ENCODE measurements at places on chromosomes 12 and 14.

- no peak for DNase-seq
Observed at GRCh38 chr12:72468505-72468904, 196.3 kb downstream of the TRHDE start.

DNA sequence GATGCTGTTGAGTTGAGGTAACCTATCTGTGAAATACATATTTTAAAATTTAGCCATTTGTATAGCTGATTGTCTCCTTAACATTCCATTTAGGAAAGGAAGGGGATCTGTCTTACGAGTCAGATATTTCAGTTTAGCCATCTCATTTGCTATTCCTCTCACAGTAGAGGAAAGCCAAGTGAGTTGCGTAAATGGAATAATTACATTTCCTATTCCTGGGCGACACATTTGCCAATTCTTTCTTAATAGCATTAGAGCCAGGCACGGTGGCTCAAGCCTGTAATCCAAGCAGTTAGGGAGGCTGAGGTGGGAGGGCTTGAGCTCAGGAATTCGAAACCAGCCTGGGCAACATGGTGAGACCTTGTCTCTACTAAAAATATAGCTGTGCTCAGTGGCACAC is 116.3 kb downstream of the TMX1 start:
- DNase-seq = no peak

DNA sequence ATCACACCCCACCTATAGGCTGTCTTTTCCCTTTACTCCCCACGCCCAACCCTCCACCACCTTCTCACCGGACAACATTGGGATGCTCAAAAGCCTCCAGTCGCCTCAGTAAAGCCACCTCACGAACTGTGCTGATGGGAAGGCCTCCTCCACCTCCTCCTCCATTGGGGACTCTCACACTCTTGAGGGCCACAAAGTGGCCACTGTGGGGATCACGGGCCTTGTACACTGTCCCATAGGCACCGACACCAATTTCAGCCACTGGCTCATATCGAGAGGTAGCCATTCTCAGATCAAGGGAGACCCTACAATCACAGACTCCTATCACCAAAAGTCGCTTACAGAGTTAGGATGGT is 700 bp downstream of the CDK4 start:
- DNase-seq = no peak

GRCh38 chr14:76551906-76552305 is 176.0 kb downstream of the ESRRB start:
- DNase-seq = no peak

GRCh38 chr12:1933342-1934051 is 15.0 kb upstream of the CACNA2D4 start:
- no peak for DNase-seq

DNA sequence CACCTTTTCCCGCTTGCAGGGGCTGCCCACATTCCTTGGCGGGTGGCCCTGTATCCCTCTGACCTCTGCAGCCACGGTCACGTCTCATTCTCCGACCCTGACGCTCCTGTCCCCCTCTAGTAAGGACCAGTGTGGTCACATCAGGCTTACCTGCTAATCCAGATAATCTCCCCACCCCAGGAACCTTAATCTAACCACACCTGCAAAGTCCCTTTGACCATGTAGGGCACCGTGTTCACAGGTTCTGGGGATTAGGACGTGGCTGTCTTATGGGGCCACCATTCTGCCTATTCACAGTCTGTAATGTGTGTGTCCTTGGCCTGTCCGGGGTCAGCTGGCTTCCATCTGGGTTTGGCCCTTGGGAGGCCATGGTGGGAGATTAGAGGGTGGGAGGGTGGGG is 368.9 kb downstream of the AACS start:
- DNase-seq = no peak

DNA sequence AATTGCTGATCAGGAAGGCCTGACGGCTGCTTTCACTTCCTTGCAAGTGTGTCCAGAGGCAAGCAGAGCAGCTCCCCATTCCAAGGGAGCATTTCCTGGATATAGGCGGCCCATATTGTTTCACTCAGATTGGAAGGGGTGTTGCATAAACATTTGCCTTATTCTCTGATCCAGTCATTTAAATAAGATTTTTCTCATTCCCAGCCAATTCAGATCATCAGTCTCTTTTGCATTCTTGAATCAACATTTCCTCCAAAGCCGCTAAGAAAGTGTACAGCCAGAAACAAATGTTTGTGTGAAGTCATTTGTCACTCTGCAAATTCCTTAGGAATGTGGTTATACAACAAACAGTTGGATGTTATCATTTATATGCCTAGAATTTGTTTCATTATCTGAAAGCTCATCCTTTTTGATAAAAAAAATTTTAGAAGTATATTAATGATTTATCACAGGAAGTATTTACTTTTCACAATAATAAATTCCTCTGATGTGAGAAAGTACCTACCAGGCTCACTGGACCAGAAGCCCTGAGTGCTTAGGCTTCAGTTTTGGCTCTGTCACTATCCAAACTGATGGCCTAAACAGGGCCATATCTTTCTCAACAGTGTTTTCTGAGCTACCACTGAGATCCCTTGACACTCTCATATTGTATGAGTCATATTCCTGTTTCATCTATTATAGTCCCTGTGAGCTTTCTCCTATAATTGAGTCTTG is 379.6 kb downstream of the CCDC91 start:
- DNase-seq = peak; percentile 80

- no peak for DNase-seq
Observed at GRCh38 chr12:57243521-57244311, 7.3 kb downstream of the STAC3 start.

DNA sequence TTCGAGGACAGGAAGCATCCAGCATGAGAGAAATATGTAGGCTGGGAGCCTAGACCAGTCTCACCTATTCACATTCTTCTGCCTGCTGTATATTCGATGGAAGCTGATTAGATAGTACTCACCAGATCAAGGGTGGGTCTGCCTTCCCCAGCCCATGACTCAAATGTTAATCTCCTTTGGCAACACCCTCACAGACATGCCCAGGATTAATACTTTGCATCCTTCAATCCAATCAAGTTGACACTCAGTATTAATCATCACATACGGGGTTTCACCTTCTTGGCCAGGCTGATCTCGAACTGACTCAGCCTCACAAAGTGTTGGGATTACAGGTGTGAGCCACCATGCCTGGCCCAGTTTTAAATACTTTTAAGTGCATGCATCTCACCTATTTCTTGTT is 30.5 kb upstream of the SLC10A1 start:
- DNase-seq = no peak

- DNase-seq = no peak
Observed at GRCh38 chr14:30283822-30284446, 275.0 kb upstream of the G2E3 start.

Data from GM04504 (cell line).